ENCODE measurements at places on chromosomes 6 and 20. TPM values are rescaled to one million over a fixed set of nuclear protein-coding genes. Genes with fewer than 3 reads are reported as not detected.

LY6G5C gene
- 4.3 TPM for total RNA-seq

NKX2-4 gene
- not detected for total RNA-seq

ENPP3 gene
- 0.39 TPM for total RNA-seq

VAPB gene
- 36.9 TPM for total RNA-seq

GRCh38 chr6:150016324-150017185 lies 8.8 kb downstream of the RAET1L start:
- H3K27me3 ChIP-seq = peaks cover 16% of the 10 kb centered on the region
- H3K27ac ChIP-seq = no peak overlapping the region
- no peak overlapping the region for H3K4me3 ChIP-seq
- no peaks in the 10 kb centered on the region for H3K4me1 ChIP-seq

DNA sequence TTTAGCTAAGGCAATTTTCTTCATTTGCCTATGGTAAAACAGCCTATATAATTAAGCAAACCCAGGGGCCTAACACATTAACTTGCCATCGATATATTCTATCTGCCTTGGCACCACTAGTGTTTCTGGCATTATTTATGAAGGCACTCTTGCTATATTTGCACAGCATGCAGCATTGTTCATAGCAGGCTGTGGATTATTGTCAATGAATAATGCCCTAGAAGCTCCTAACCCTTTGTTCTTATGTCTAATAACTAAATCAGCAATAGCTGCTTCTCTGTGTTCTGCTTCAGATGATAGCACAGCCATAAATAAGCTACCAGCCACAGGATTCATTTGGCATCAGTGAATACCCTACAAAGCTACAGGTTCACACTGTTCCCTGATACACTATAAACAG lies 254.8 kb upstream of the STXBP5 start:
- H3K4me1 ChIP-seq = no peaks in the 10 kb centered on the region
- no peak overlapping the region for H3K27ac ChIP-seq
- no peaks in the 10 kb centered on the region for H3K27me3 ChIP-seq
- DNase-seq = no peak

- no peaks in the 10 kb centered on the region for H3K27me3 ChIP-seq
- DNase-seq = no peak
- H3K4me3 ChIP-seq = no peak overlapping the region
Observed at GRCh38 chr6:9487128-9487527, 927.7 kb downstream of the TFAP2A start.

DNA sequence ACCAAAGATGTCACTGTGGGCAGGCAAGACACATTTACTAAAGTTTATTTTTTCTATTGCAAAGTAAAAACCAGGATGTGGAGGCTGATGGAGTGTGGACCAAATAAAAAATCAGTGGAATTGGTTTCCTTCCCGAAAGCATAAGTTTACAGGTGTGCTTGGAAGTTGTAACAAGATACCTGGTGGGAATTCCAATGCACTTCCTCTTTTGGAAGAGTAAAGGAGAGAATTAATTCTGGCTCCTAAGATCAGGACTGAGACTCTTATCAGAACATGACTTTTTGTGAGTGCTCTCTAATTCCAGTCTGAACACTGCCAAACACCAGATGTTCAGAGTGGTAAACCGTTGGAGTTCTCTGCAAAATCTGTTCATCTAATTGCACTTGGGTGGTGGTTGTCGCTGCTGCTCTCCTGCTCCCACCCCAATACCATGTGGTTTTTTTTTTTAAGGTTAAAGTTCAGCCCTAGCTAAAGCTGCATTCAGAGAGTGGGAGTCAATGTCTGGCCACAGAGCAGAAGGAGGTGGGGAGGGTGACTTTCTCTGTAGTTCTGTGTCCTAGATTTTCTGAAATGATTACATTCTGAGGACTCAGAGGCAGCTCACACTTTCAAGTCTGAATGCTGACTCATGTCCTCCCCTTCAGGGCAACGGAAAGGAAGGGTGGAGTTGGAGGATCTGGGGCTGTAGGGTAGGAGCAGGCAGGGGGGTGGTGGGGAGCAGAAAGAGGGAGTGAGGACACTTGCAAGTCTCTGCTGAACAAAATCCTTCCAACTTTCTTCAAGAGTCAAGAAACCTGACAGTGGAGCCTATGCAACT lies 275.8 kb upstream of the PRDM1 start:
- no peaks in the 10 kb centered on the region for H3K27me3 ChIP-seq
- H3K4me3 ChIP-seq = no peak overlapping the region
- H3K4me1 ChIP-seq = no peaks in the 10 kb centered on the region

All from naive thymus-derived CD4-positive, alpha-beta T cell (primary cell).